HuH-7 (cell line): ENCODE measurements at places on chromosomes 6 and 20.
A peak's percentile ranks its signal among the peaks of the same experiment; 100 is the strongest.

GRCh38 chr6:125906158-125906998 lies 50.2 kb upstream of the HINT3 start:
- DNase-seq, result peak; percentile 40

GRCh38 chr20:37336369-37337207 lies 9.4 kb upstream of the SRC start:
- no peak for DNase-seq

GRCh38 chr6:109456111-109456583 lies 575 bp upstream of the MICAL1 start:
- DNase-seq, result no peak

GRCh38 chr20:31859998-31860380 lies 10.3 kb downstream of the DUSP15 start:
- no peak for DNase-seq

DNA sequence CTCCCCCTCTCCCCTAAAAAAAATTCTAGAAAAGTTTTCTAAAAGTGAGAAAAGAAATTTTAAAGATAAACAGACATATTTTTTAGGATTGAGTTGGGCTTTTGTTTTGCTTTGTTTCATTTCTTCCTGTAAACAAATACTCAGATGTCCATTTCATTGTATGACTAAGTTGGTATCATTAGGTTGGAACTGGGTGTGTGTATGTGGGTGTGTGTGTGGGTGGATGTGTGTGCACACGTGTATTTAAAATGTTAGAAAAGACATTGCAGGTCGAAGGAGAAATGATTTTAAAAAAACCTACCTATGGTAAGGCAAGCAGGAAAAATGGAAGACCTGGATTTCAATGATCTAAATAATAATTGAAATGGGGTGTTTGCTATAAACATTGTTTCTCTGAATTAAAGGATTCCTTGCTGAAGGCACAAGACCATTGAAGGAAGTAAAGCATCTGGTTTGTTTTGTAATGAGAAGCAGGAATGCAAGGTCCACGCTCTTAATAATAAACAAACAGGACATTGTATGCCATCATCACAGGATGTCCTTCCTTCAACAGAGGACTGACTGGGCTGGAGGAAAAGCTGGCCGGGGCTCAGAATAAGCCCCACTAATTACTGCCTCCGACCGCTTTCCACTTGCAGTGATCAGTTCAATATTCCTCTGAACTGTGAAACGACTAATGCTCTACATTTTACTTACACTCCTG lies 996 bp upstream of the PRDM1 start:
- no peak for DNase-seq
